ENCODE measurements at places on chromosomes 2 and 18. TPM values are rescaled to one million over a fixed set of nuclear protein-coding genes. Genes with fewer than 3 reads are reported as not detected.

Gene CD8B2
- total RNA-seq = not detected

Gene EN1
- not detected for total RNA-seq

Gene CNGA3
- under 0.01 TPM for total RNA-seq

Gene MCEE
- 6.1 TPM for total RNA-seq

Gene SNORC
- 0.53 TPM for total RNA-seq

Gene MC5R
- not detected for total RNA-seq

Gene SGO2
- total RNA-seq = 0.79 TPM

Gene GPAT2
- total RNA-seq = 0.26 TPM

Gene CCDC178
- 0.90 TPM for total RNA-seq

Gene COL3A1
- total RNA-seq = 43.4 TPM

Gene CAD
- 21.6 TPM for total RNA-seq

Gene HMSD
- 0.26 TPM for total RNA-seq

Gene TLX2
- total RNA-seq = not detected
